ENCODE measurements at places on chromosomes 6 and 20.

DNA sequence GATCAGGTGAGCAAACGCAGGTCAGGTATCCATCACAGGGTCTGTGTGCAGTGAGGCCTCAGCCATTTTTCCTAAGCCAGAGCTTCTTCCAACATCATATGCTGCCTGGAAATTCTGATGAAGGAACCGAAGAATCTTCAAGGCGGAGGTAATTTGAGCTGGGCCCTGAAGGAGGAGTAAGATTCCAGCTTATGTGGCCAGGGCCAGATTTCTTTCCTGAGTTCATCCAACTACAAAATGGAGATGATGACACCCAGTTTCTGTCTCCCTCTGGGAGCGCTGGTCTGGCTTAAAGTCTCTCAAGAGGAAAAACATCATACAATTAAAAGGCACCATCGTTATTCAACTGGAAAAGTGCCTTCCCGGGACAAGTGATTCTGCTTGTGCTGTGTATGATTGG is 6.9 kb upstream of the MANBAL start:
- no peak for DNase-seq

DNA sequence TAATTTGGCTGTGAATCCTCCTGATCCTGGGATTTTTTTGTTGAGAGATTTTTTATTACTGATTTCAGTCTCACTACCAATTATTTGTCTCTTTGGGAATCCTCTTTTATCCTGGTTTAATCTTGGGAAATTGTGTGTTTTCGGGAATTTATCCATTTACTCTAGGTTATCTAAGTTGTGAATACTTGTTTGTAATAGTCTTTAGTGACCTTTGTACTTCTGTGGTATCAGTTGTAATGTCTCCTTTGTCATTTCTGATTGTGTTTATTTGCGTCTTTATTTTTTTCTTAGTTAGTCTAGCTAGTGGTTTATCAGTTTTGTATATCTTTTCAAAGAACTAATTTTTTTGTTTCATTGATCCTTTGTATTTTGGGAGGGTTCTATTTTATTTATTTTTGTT is 27.3 kb upstream of the ZNF337 start:
- no peak for DNase-seq

DNA sequence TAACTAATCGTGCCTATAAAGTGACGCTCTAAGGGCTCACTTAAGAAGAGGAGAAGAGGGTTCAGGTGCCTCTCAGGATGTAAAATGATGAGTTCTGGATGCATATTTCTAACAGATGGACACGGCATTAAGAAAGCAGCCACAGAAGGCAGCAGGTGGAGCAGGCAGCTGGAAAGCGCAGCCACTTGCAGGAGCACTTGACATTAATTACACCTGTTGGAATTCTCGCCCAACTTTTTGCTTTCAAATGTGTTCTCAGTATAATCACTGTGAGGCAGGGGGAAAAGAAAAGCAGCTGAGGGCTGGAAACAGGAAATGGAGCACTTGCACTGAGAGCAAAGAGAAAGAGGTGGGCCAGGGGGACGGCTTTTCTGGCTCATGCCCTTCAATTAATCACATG is 164.2 kb downstream of the NKAIN2 start:
- DNase-seq, result no peak

- no peak for DNase-seq
Measured at GRCh38 chr6:147384029-147384428, 124.5 kb upstream of the SAMD5 start.

- peak; percentile 12 for DNase-seq
Measured at GRCh38 chr6:106090001-106090400, 3.9 kb downstream of the PRDM1 start.

GRCh38 chr6:51495096-51495495 is 592.3 kb downstream of the PKHD1 start:
- peak; percentile 71 for DNase-seq

Measured in hippocampal formation (tissue), 2 donors.